Melanocyte of skin (primary cell): ENCODE measurements at places on chromosomes 2 and 18. TPM values are rescaled to one million over a fixed set of nuclear protein-coding genes. Genes with fewer than 3 reads are reported as not detected.

SKA1 gene
- total RNA-seq = 10.2 and 11.7 TPM in 2 replicates

C2orf15 gene
- total RNA-seq = 0.15 TPM in 1 of 2 replicates, not detected in the other

COL4A4 gene
- not detected in 2 replicates for total RNA-seq

CSRNP3 gene
- total RNA-seq = 4.5 and 5.7 TPM in 2 replicates

NAT8 gene
- total RNA-seq = not detected in 2 replicates

VAMP8 gene
- 27.6 and 31.8 TPM in 2 replicates for total RNA-seq

C2orf78 gene
- total RNA-seq = not detected in 2 replicates

CD8B2 gene
- not detected in 2 replicates for total RNA-seq

PPP1CB gene
- total RNA-seq = 129 and 140 TPM in 2 replicates

SERPINB2 gene
- total RNA-seq = 2.2 and 2.4 TPM in 2 replicates

GPR35 gene
- under 0.01 and 0.31 TPM in 2 replicates for total RNA-seq

ABCB11 gene
- total RNA-seq = not detected in 2 replicates

TDRD15 gene
- total RNA-seq = not detected in 2 replicates

SERPINB7 gene
- not detected in 2 replicates for total RNA-seq

TRAK2 gene
- total RNA-seq = 87.4 and 101 TPM in 2 replicates

PAIP2B gene
- total RNA-seq = 0.15 and 0.33 TPM in 2 replicates

FAP gene
- total RNA-seq = 10.3 and 14.5 TPM in 2 replicates

HOXD13 gene
- not detected in 2 replicates for total RNA-seq
